ENCODE measurements at places on chromosomes 5 and 9.

GRCh38 chr9:91835216-91835615 is 114.8 kb downstream of the ROR2 start:
- no peak for DNase-seq

DNA sequence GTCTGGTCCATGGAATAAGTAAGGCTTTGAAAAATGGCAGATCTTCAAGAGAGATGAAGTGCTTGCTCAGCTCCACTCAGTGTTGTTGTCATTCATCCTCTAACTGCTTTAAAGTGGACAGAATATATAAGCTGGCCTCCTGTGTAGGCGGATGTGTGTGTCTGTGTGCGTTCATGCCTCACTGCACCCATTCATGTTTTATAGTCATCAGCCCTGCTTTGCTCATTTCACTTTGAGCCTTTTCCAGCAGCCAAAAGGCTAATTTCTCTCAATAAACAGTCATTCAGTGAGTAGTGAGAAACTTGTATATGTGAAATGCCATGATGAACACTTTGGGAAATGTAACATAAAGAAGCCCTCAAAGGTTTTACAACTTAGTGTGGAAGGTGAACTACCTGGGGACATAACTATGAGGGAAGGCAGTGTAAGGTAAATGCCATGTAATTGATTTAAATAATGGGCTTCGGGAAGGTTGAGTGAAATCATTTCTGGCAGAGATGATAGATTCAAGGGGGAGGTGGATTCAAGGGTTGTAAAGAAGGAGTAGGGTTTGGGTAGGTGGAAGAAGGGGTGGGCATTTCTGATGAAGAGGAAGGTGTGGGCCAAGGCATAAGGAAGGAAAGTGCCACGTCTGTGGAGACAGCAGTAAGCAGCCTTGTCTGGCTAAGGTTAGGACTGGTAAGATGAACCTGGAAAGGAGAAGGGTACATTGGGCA is 15.7 kb downstream of the TTC23L start:
- DNase-seq = peak; percentile 26

DNA sequence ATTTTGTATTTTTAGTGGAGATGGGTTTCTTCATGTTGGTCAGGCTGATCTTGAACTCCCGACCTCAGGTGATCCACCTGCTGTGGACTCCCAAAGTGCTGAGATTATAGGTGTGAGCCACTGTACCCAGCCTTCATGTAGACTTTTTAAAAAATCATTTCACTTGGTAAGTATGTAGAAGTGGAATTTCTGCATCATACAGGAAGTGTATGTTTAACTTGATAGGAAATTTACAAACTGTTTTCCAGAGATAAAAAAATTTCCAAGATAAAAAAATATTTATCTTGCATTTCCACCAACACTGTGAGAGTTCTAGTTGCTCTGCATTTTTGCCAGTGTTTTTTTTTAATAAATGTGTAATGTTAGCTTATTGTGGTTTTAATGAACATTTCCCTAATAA is 155.8 kb downstream of the ZNF608 start:
- DNase-seq = no peak

DNA sequence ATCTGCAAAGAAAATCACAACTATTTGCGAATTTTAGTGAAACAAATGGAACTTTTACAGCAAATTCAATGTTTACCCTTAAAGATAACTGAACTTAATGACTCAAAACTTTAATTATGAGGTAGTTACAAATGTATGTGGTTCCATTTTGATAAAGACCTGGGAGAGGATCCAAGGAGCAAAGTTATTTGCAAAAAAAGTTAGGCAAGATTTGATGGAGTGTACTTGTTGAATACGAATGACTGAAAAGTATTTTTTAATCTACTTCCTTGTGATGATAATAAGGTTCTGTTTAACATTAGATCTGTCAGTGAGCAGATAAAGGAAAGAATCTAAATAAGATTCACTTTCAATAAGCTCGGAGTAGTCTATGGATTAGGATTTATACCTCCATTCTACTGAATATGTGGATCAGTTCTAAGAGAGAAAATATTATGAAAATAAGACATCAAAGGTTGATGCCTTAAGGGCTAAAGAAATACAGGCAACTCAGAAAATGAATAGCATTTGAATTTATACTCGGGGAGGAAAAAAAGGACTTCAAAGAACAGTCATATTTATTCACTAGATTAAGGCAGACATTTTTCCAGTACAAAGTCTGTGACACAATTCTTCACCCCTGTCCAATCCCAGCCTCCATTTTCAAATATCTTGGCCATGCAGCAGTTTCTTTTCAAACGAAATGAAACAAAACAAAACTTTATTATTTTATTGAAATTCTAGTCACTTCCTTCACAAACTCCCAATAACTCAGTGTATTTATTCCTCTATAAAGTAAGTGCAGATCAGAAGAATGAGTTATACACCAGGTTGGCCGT is 199.8 kb downstream of the PDE4D start:
- DNase-seq = no peak

DNA sequence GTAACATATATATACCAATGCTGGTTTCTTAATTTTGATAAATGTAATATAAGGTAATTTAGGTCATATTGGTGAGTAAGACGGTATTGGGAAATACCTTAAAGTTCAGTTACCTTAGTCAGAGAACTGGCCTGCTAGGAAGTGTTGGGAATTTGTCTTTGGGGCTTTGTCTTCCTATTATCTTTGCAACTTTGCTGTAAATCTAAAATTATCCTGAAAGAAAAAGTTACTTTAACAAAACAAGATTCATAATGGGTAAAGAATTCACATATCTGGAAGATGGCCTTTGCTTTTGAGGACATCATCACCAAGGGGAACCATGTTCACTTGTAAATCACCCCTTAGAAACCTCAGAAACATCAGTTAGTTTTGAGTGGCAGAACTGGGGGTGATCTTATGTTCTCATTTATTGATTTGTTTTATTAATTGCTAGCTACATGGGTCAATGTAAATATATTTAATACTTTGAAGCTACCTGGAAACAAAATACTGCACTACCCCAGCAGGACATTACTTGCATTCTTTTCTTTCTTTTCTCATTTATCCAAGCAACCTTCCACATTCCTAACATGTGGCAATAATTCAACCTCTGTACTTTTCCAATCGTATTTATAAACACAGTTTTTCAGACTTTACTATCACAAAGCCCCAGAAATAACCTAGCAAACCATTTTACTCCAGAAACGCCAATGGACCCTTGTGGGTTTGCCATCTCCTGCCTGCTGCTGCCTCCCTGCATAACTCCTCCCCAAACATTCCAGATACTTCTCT is 41.4 kb downstream of the GLIS3 start:
- no peak for DNase-seq

Measured in non-pigmented ciliary epithelial cell (primary cell).